ENCODE measurements at places on chromosomes 7 and 10.

- DNase-seq: no peak
Measured at GRCh38 chr10:30098629-30099028, 39.2 kb upstream of the JCAD start.

- DNase-seq: peak; percentile 32
Measured at GRCh38 chr7:33040803-33041516, 21.6 kb downstream of the NT5C3A start.

GRCh38 chr10:124587811-124588211 lies 126.2 kb downstream of the LHPP start:
- no peak for DNase-seq

DNA sequence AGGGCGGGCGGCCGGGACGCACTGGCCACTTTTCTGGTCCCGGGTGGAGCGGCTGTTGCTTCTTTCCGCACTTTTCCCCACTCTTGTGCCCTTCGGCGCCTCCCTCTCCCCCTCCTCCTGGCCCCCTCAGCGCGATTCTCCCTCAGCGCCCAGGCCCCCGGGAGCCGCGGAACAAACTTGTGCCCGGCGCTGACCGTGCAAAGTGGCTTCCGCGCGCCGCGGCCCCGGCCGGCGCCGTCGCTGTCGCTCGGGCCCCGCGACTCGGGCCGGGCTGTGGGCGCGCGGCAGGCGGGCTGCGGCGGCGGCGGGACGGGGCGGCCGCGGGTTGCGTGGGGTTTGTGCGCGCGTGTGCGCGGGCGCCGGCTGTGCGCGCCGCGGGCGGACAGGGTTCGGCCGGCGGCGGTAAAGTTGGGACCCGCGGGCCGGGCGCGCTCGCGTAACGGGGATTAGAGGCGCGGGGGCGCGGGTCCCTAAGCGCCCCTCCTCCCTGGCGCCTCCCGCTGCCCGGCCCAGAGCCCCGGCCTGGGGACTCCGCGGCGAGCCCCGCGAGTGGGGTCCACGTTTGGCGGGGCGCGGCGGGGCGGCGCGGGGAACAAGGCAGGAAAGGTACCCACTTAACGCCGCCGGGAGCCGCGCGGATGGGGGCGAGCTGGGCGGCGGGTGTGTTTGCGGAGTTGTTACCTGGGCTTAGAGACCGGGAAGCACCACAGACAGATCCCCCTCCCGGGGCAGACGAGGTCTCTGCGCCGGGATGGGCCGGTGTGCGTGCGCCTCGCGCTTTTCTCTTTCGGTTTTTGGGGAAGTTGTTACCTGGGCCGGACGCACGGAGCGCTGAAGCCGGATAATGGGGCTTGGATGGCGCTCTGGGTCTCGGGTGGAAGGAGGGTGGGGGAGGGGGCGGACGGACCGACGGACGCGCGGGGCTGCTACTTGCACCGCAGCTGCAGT lies 860 bp downstream of the ZEB1 start:
- no peak for DNase-seq

DNA sequence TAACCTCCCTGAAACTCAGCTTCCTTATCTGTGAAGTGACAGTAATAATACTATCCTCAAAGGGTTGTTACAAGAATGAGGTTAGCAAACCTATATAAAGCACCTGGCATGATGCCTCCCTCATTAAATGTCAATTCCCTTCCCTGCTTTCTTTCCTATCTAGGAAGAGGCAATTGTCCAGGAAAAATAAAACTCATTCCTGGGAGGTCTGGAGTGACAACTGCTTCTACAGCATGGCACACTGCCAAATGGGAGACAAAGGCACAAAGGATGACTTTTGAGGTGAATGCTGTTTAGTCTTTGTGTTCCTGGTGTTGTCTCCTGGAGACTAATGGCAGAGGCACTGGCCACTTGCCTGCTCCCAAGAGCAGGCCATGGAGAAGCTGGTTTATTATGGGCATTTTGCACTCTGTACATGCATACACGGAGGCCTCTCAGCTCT lies 32.2 kb upstream of the PDE1C start:
- no peak for DNase-seq

Measured in stimulated activated CD8-positive, alpha-beta memory T cell treated with anti-CD3 and anti-CD28 coated beads, Interleukin-15, amount 100 ng/mL, for 1 hour (primary cell).